Inflammatory macrophage treated with lipopolysaccharide for 1 hour (primary cell): ENCODE measurements at places on chromosomes 7 and 10.

- no peak for DNase-seq
Measured at GRCh38 chr7:24894429-24895221, 85.4 kb downstream of the OSBPL3 start.

GRCh38 chr10:133030781-133031180, 56.9 kb upstream of the ADGRA1 start:
- no peak for DNase-seq

DNA sequence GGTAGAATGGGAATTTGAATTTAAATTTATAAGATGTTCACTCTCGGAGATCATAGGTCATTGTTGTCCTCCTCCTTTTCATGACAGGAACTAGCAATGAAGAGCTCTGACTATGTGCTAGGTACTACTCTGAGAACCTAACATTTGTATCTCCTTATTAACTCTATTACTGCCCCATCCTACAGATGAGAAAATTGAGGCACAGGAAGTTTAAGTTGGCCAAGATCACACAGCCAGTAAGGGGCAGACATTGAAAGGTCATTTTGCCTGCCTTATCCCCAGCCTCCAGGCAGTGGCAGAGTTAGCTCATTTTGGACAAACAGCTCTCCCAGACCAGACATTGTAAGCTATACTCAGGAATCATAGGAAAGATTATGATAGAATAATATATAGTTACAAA, 6.0 kb downstream of the SRGN start:
- DNase-seq = peak; percentile 46

DNA sequence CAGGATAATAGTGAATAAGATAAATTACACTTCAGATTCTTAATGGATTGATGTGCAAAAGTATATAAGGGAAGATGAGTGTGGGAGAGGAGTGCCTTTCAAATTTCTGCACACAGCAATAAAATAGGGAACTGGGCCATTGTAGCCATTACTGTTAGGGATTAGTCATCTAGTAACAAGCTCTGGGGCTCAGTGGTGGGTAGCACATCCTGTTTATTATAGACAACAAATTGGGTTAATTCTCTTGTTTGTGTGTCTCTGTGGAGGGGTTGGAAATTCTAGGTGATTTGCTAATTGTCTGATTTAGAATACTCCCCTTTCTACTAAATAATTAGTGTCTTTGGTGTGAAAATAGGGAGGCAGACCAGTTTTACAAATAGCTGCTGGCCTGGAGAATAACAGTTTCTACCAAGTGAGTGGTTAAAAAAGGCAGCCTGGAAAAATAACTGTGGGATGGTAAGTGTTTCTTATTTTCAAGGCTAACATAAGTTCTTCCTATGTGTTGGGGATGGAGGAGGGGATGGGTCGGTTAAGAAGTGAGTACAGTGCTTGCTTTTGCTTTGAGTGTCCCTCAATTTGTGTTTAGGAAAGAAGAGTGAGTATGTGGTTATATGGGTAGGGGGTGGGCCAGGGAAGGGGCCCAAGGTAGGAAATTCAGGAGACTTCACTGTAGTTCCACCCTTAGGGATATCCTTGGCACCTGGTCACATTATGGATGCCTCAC, 43.3 kb upstream of the TMEM248 start:
- peak; percentile 72 for DNase-seq

- DNase-seq = no peak
Measured at GRCh38 chr7:118684796-118685195, 460.3 kb downstream of the ANKRD7 start.

DNA sequence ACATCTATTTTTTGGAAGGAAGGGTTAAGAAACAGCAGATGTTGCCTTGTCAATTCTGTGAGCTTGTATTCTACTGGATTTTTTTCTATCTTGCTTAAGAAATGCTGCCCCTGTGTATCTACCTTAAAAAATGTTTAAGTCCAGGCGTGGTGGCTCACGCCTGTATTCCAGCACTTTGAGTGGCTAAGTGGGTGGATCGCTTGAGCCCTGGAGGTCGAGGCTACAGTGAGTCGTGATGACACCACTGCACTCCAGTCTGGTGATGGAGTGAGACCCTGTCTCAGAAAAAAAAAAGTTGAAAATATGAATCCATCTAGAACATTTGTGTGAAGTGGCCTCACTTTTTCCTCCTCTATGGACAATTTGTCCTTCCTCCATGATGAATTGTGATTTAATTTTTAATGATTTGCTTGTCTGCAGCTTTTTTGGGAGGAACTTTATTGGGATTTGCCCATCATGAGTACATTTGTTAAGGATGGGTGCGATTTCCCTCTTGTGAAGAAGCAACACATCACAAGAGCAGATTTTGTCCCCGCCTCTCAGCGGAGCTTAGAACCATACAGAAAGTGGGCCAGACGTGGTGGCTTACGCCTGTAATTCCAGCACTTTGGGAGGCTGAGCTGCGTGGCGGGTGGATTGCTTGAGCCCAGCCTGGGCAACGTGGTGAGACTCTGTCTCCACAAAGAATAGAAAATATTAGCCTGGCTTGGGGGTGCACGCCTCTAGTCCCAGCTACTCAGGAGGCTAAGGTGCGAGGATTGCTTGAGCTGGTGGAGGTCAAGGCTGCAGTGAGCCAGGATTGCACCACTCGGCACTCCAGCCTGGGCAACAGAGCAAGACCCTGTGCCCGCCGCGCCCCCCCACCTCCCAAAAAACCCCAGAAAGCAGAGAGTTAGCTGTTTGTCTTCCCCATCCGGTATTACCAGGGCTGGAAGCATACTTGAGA, 57.7 kb downstream of the DNAJB6 start:
- DNase-seq = no peak
